ENCODE measurements at places on chromosomes 11 and 22. TPM values are rescaled to one million over a fixed set of nuclear protein-coding genes. Genes with fewer than 3 reads are reported as not detected.

DNA sequence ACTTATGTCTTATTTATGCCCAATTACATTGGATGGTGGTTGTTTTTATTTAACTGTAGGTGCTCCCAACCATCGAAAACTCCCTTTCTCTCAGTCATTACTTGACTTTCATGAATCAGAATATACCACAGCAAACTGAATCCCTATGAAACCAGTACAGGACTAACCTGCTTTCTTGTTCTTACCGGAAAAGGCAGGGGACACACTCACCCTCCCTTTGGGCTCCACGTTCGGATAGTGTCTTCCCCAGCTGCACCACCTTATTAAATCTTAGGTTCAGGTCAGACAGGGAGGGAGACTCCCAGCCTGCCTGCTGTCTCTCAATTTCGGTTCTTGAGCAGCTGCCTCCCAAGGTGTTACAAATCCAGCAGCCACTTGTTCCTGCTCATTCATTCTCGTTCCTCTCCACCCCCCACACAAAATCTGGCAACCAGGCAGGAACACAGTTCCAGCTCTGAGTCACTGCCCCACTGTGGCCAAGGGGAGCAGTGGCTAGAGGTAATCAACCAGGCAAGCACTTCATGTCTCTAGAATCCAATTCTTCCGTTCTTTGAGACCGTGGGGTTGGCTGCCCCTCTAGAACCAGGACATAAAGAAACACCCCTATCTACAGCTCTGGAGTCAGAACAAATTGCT is 133.0 kb downstream of the PLEKHA7 start:
- no peaks in the 10 kb centered on the region for H3K36me3 ChIP-seq
- H3K4me1 ChIP-seq = no peaks in the 10 kb centered on the region
- DNase-seq = no peak

GLYATL2 gene
- not detected for total RNA-seq

C11orf87 gene
- not detected for total RNA-seq

CHST1 gene
- 0.94 TPM for total RNA-seq

- H3K4me1 ChIP-seq = no peaks in the 10 kb centered on the region
- no peak overlapping the region for H3K4me3 ChIP-seq
- no peak overlapping the region for H3K27ac ChIP-seq
- H3K36me3 ChIP-seq = no peaks in the 10 kb centered on the region
These were observed 92.1 kb downstream of the PARVA start for GRCh38 chr11:12469451-12469850.

- H3K27ac ChIP-seq = no peak overlapping the region
- H3K4me1 ChIP-seq = no peaks in the 10 kb centered on the region
- DNase-seq = no peak
- no peak overlapping the region for H3K4me3 ChIP-seq
These were observed 5.9 kb downstream of the PAK1 start for GRCh38 chr11:77467993-77468392.

POLR2F gene
- 140 TPM for total RNA-seq

DNA sequence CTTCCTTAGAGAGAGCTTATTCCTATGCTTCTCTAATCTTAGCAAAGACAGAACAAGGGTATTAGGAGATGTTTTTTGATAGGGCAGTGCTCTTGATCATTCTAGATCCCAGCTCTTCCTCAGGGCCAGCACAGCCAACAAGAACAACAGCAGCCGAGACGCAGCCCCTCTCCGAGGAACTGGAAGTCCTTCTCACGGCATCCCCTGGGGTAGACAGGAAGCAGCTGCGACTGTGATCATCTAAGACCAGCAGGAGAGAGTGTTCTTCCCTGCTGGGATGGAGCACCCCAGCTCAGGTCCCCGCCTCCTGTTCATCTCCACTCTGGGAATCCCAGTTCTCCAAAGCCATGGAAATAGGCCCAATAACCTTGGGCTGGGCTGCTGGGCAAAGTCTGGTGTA is 29.6 kb downstream of the IRAG1 start:
- H3K4me3 ChIP-seq = no peak overlapping the region
- no peak for DNase-seq
- H3K27me3 ChIP-seq = no peaks in the 10 kb centered on the region
- H3K36me3 ChIP-seq = no peaks in the 10 kb centered on the region
- no peaks in the 10 kb centered on the region for H3K4me1 ChIP-seq

PAMR1 gene
- not detected for total RNA-seq

LRRN4CL gene
- 0.11 TPM for total RNA-seq

DNA sequence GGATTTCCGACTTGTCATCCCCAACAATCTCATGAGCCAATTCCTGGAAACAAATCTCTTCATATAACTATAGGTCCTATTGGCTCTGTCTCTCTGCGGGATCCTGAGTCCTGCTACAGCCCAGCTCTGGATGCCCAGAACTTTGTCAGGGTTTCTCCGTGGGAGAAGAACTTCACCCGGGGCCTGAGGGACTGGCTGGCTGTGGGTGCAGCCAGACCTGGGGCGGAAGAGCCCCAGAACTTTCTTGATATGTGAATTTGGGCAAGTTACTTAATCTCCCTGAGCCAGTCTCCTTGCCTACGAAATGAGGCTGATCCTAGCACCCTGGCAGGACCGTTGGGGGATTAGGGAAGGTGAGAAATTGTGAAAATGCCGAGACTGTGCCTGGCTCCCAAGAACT is 6.6 kb upstream of the TRIM29 start:
- H3K4me3 ChIP-seq = no peak overlapping the region
- DNase-seq = no peak
- no peaks in the 10 kb centered on the region for H3K4me1 ChIP-seq
- H3K27me3 ChIP-seq = no peaks in the 10 kb centered on the region
- no peaks in the 10 kb centered on the region for H3K36me3 ChIP-seq

PKNOX2 gene
- total RNA-seq = not detected

- no peaks in the 10 kb centered on the region for H3K27me3 ChIP-seq
- H3K36me3 ChIP-seq = no peaks in the 10 kb centered on the region
- no peak overlapping the region for H3K4me3 ChIP-seq
- no peak overlapping the region for H3K27ac ChIP-seq
- H3K4me1 ChIP-seq = no peaks in the 10 kb centered on the region
- no peak for DNase-seq
These were observed 318.5 kb downstream of the JRKL start for GRCh38 chr11:96708219-96708878.

DNA sequence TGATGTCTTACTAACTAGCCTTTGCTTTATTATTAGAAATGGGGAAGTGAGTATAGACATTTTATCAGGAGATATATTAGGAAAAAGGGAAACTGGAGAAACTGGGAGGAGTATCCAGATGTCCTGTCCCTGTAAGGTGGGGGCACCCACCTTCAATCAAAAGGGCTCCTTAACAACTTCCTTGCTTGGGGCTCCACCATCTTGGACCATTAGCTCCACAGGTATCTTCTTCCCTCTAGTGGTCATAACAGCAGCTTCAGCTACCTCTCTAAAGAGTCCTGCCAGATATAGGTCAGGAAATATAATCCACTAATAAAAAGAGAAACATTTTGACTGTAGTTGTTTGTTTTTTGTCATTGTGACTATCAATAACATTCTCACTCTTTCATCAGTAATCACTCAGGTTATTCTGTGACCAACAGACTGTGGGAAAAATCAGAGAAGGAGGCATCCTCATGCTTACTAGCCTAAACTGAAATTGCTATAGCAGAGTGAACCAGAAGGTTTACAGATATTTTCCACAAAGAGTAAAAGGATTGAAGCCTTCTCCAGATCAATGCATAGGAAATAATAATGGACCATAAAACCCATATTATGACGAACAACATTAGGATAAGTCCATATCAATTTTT is 10.4 kb downstream of the OR51B4 start:
- no peak for DNase-seq
- H3K27me3 ChIP-seq = no peaks in the 10 kb centered on the region
- H3K4me1 ChIP-seq = no peaks in the 10 kb centered on the region
- no peak overlapping the region for H3K27ac ChIP-seq
- no peaks in the 10 kb centered on the region for H3K36me3 ChIP-seq

DNA sequence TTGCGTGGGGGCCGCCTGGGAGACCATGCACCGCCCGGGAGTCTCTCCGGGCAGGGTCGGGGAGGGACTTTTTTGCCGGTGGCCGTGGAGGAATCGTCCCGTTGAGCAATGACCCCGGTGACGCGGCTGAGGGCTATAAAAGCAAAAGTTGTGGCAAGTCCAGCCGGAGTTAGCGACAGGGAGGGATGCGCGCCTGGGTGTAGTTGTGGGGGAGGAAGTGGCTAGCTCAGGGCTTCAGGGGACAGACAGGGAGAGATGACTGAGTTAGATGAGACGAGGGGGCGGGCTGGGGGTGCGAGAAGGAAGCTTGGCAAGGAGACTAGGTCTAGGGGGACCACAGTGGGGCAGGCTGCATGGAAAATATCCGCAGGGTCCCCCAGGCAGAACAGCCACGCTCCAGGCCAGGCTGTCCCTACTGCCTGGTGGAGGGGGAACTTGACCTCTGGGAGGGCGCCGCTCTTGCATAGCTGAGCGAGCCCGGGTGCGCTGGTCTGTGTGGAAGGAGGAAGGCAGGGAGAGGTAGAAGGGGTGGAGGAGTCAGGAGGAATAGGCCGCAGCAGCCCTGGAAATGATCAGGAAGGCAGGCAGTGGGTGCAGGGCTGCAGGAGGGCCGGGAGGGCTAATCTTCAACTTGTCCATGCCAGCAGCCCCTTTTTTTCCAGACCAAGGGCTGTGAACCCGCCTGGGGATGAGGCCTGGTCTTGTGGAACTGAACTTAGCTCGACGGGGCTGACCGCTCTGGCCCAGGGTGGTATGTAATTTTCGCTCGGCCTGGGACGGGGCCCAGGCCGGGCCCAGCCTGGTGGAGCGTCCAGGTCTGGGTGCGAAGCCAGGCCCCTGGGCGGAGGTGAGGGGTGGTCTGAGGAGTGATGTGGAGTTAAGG is at the start of gene NEAT1:
NEAT1 (plus strand) TSS at position 166 of the 883 bp plus-strand sequence.
- H3K4me3 ChIP-seq = peak within 1 kb of the TSS; percentile 89
- H3K36me3 ChIP-seq = peaks cover 6% of the 10 kb centered on the region
- DNase-seq = peak; percentile 95
- peak within 1 kb of the TSS; percentile 98 for H3K27ac ChIP-seq

HEPACAM gene
- total RNA-seq = not detected

DNA sequence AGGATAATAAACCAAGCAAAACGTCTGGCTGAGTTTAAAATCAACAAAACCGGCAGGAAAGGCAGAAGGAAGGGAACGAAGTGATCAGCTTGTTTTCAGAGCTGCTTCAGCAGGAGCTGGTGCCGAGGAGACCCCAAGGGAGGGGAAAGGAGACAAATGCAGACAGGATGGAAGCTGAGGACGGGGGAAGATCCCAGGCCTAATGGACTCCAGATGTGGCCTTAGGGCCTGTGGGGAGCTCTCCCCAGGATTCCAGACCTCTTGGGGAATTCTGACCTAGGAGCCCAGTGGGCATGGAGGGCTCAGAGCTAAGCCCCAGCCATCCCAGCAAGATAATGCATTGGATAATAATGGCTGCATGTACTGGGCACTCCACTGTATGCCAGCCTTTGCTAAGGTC is 211.4 kb upstream of the NARS2 start:
- no peaks in the 10 kb centered on the region for H3K27me3 ChIP-seq
- H3K4me1 ChIP-seq = no peaks in the 10 kb centered on the region
- no peaks in the 10 kb centered on the region for H3K36me3 ChIP-seq
- no peak overlapping the region for H3K4me3 ChIP-seq

DNA sequence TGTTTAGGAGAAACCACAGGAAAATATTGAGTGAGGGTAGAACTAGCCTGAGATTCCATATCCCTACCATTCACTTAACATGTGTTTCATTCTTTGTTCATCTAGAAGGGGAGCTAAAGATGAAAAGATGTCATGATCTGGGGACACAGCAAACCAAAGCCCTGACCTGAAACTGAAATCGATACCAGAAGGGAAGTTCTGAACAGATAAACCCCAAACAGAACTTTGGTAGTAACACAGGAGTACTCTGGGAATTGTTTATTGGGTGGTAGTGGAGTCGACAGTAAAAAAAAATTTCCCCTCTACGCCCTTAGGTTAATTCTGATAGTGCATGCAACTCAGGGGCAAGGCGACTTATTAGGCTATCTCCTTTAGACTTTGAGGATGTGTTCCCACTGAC is 27.2 kb downstream of the OR2AT4 start:
- H3K4me1 ChIP-seq = no peaks in the 10 kb centered on the region
- no peak for DNase-seq
- no peaks in the 10 kb centered on the region for H3K36me3 ChIP-seq
- H3K4me3 ChIP-seq = no peak overlapping the region

GRCh38 chr11:81495699-81496292 is 1237.9 kb downstream of the FAM181B start:
- H3K36me3 ChIP-seq = no peaks in the 10 kb centered on the region
- H3K27me3 ChIP-seq = no peaks in the 10 kb centered on the region
- H3K4me3 ChIP-seq = no peak overlapping the region
- no peak for DNase-seq

All from CD8-positive, alpha-beta memory T cell (primary cell).